Neural progenitor cell (in vitro differentiated cells): ENCODE measurements at places on chromosomes 7 and 10. TPM values are rescaled to one million over a fixed set of nuclear protein-coding genes. Genes with fewer than 3 reads are reported as not detected.

CDK13 gene
- 56.1 and 75.5 TPM in 2 replicates for total RNA-seq

LAMB1 gene
- total RNA-seq, result 87.7 and 100 TPM in 2 replicates

SPDYE16 gene
- total RNA-seq, result 0.28 TPM in 1 of 2 replicates, not detected in the other

GDF10 gene
- total RNA-seq, result 0.28 and 1.6 TPM in 2 replicates

GBX1 gene
- total RNA-seq, result not detected in 2 replicates

DNA sequence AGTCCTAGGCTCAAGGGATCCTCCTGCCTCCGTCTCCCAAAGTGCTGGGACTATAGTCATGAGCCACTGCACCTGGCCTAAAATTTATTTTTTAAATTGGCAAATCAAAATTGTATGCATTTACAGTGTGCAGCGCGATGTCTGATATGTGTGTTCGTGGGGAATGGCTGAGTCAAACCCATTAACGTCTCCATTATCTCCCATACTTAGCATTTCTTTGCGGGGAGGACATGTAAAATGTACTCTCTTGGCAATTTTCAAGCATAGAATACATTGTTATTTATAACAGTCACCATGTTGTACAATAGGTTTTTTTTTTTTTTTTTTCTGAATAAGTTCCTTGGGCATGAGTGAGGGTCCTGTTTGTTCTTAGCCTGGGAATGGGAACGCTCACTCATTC is 3.8 kb downstream of the TMEM184A start:
- no peak for DNase-seq

DNA sequence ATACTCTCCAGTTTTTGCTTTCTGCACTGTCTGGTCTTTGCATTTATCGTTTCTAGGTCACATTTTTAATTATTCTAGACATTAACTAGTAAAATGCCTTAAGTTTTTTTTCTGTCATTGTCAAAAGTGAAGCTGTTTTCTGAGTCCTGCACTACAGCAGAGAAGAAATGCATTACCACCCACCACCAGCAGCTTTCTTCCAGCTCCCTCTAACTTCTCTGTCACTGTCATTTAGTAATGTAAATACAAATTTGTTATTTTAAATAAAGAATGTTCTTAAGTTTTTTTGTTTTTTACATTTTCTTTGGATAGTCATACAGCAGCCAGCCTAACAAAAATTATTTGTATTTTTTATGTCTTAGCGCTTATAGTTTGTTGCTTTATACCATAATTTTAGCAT is 18.8 kb downstream of the PTPRZ1 start:
- DNase-seq, result no peak

- DNase-seq, result no peak
Measured at GRCh38 chr10:92313750-92314149, 22.8 kb downstream of the MARCHF5 start.

GRCh38 chr10:112817981-112818777 is 131.9 kb upstream of the TCF7L2 start:
- DNase-seq, result no peak

DNA sequence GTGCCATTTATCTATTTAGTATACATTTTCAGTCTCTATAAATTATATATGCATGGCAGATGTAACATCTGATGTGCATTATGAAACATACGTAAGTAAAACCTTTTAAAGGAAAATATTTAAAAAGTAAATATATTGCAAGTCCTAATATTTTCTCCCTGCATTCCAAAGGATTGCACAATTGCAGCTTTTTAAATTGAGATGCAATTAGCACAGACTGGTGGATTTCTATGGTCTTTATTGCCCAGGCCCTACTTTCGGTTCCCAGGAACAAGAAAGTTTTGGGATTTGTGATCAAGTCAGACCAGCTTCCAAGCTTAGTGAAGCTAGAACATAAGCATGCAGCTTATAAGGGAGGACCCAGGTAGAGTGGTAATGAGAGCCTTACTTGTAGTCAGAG is 337.8 kb downstream of the NRG3 start:
- no peak for DNase-seq

DNA sequence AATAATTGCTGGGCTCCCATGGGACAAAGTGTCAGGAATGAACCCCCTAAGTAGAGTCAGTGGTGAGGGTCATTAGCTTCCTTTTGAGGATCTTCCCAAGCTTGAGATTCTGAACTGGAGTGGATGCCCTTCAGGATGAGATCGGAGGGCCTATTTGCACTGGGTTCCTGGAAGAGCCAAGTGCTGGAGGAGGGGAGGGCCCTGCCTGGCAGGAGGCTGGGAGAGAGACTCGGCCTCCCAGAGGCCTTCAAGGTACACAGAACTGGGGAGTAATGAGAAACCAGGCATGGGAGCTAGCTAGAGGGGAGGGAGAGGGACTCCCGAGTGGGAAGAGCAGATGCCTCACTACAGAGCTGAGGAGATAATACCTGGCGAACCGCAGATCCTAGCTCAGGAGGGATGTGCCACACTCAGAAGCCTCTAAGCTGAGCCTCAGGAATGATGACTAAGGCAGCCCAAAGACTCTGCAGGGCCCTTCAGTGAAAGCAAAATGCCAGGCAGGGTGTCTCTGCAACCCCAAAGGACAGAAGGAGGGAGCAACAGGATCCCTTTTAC is 9.4 kb downstream of the PDAP1 start:
- no peak for DNase-seq

GRCh38 chr10:94005050-94005449 is 11.3 kb downstream of the PLCE1 start:
- DNase-seq, result no peak

DNA sequence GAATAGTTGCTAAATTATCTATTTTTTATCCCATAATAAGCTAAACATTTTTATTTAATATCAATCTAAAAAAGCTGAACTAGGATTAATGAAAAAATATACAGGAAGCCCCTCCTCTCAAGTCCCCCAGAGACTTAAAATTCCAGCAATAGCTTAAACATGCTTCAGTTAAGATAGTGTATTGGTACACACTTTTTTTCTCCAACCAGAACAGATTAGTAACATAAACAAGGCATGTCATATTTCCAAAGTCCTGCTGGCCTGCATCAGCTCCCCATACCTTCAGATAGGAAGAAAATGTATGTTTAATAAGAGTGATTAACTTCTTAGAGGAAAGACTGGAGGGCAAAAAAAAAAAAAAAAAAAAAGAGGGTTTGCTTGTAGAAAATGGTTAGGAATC is 7.1 kb downstream of the TBX20 start:
- DNase-seq, result no peak
